ENCODE measurements at places on chromosomes 11 and 22.

- no peak for DNase-seq
These were observed 43.3 kb upstream of the MMP7 start for GRCh38 chr11:102573851-102574250.

DNA sequence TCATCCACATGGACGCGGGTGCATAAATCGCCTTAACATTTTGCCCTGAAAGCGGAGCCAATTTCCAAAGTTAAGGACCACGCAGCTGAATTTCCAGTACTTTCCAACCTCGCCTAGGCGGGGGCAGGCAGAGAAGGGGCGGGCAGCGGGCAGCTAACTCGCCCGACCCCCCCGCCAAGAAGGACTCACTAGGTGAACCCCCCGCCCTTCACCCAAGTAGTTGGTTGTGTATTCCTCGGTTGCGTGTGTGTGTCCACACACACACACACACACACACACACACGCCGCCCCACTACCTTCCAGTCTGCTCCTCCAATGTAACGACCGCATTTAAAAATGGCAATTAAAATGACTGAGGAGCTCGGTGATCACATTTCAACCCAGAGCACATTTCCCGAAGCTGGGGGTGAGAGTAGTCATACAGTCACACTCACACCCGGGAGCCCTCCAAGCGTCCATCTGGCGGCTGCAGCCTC, 1.4 kb downstream of the TENM4 start:
- DNase-seq: no peak

GRCh38 chr11:59556917-59557348, 45.6 kb downstream of the OR4D9 start:
- DNase-seq: no peak

DNA sequence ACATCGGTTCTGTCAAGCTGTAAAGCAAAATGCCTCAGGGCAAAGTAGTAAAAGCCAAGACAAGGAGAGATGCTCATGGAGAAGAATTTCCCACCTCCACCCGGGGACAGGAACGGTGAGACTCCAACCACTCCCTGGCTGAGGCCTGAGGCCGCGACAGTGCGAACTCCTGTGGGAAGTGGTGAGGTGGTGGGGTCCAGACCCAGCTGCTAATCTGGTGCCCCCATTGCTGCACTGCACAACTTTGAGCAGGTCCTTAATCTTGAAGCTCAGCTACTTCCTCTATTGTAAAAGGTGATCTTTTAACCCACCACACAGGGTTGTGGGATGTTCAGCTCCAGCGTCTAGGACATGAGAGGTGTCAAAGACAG, 83.9 kb downstream of the ZC3H12C start:
- DNase-seq: no peak

- DNase-seq: no peak
These were observed 56.7 kb upstream of the RAB38 start for GRCh38 chr11:88231894-88232482.

DNA sequence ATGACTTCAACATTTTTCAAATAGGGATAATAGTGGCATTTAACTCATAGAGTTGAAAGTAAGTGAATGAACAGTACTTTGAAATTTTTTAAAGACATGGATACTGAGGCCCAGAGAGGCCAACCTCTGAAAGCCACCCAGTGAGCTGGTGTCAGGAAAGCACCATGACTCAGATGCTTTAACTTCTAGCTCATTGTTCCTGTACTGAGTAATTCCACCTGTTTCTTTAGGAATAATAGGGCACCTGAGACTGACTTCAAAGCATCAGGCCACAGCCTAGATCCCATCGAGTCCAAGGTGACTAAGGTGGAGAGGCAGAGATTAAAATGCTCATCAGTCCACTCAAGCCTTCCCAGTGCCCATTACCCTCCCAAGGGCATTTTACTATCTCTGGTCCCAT, 491.8 kb upstream of the TENM4 start:
- no peak for DNase-seq

GRCh38 chr11:119109843-119110242, 2.7 kb downstream of the C2CD2L start:
- no peak for DNase-seq

DNA sequence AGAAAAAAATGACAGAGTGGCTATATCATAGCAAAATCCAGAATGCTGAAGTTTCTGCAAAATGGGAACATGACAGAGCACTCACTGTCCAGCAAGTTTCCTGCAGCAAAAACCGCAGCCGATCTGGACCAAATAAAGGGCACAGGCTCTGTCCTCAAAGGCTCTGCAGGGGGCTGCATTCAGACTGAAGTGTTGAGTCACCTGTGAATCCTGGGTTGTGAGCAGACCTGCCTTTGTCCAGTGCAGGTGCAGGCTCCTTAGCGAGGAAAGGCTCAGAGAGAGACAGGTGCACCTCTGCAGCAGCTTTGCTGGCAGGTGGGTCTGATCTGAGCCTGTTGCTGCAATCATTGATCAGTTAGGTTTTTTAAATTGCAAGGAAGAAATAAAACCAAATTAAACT, 29.3 kb upstream of the NFAM1 start:
- DNase-seq: no peak

DNA sequence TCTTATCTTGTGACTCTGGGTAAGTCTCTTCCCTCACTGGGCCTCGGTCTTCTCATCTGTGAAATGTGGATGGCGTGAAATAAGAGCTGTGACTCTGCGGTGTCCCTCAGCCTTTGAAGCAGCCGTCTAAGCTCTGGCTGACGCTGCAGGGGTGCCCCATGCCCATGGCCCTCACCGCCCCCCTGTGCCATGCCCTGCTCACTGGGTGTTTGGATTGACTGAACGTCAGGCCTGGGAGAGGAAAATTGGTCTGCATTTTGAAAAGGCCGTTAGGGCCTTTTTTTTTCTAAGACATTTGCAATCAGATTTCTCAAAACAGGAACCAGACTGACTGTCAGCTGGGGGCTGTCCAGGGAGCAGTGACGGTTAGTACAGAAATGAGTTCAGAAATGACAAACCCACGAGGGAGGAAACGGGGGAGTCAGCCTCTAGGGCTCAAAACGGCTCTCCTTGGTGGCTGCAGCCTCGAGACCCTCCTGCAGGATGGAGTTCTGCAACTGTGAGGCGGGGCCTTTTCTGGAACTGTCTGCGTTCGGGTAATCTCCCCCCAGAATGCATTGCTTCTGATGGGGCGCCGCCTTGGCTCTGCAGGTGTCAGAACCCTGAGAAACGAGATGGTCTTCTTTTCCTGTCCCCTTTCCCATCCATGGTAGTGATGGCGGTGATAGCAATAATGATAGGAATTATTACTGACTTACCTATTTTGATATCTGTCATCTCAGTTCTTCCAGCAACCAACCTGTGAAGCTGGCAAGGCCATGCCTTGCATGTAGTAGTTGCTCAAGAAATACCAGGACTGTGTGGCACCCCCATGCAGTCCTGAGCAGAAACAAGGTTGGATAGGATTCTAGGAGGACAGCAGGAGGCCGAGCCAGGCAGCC, 2.0 kb downstream of the GRK2 start:
- DNase-seq: no peak

DNA sequence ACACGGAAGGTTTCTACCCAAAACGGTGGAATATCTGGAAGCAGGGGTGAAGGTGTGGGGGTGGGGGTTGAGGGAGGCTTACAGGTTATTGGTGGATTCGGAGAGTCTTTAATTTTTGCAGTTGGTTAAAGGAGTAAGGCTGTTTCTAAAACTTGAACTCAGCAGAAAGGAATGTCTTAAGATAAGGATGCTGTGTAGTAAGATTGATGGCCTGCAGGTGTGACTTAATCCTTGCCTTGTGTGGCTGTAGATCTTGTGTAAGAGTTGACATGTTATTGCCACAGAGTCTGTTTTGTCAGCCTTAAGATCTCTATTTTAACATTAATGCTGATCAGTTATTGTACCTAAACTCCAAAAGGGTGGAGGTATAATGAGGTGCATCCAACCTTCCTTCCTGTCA, 16.4 kb upstream of the OR6M1 start:
- DNase-seq: no peak

GRCh38 chr22:47059701-47060161, 297.3 kb downstream of the TBC1D22A start:
- DNase-seq: no peak

DNA sequence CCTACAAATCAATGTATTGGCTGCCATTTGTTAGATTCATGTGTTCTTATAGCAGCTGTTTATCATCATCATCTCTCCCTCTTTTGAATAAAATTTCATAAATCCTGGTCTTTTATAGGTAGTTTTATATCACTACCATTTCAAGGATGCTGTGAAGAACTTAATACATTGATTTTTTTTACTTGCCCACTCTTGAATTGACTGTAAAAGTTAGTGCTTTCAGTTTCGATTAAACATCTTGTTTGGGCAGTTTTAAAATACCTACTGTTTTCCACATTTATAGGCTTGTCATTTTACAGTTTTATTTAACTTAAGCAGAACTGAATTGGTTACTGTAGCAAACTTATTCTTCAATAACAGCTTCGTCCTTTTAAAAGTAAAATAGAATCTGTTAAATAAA, 59.5 kb downstream of the TTC17 start:
- no peak for DNase-seq

- DNase-seq: no peak
These were observed 724.2 kb downstream of the BRD1 start for GRCh38 chr22:49103314-49104059.

DNA sequence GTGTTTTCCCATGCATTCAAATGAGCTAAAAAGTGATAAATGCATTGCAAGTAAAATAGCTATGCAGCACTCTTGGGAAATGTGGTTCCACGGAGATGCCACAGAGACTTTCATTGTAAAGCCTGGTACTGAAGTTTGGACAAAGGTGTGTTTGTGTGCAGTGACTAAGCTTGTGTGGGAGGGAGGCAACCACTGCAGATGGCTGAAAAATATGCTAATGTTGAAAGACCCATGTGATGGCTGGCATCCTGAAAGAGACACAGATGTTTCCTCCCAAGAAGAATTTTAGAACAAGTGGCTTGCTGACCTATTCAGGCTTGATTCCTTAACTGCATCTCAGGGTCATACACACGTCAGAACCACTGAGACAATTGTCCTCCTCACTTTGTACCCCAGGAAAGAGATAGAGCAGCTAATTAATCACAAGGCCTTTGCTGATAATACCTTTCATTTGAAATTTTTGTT, 73.8 kb downstream of the FAM76B start:
- no peak for DNase-seq

- DNase-seq: no peak
These were observed 893 bp downstream of the SLC36A4 start for GRCh38 chr11:93196816-93197379.

GRCh38 chr11:122655527-122656072, at the start of gene UBASH3B:
TSS of gene UBASH3B (plus strand) at chr11:122655722. CDS start at chr11:122656050, 328 bp downstream.
- DNase-seq: peak; percentile 44

DNA sequence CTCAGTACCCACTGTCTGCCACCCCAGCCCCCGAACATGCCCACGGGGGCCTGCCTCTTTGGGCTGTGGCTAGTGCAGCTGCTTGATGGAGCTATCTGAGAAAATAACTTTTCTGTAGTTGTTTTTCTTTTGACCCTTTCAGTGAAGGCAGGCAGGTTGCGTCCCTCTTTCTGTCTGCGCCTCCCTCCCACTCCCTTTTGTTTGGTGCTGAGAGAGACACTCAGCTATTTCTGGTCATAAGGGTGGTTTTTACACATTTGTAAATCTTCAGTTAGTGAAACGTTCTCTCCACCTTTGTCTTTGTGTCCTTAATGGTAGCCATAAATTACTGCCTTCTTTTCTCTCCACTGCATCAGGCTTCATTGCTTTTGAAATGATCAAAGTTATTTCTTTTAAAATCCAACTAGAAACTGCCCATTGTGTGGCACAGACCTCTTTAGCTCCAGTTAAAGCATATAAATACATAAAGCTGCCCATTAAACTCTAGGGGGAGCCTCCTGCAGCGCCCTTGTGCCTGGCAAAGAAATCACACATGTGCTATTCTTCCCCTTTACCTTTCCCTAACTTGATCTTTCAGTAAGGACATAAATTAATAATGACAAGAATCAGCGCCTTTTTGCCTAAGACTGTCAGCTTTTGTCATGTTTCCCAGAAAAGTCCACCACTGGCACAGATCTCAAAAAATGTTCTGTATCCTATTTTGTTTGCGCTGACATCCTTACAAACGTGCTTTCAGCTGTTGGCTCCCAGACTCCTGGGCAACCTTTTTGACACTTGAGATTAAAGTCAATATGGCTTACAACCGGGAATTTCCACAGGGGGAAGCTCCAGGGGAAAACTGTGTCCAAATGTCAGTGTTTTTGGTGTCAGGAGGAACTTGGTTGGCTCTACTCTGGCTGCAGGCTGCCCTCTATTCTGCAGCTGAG, 1.7 kb upstream of the SCUBE2 start:
- DNase-seq: no peak

DNA sequence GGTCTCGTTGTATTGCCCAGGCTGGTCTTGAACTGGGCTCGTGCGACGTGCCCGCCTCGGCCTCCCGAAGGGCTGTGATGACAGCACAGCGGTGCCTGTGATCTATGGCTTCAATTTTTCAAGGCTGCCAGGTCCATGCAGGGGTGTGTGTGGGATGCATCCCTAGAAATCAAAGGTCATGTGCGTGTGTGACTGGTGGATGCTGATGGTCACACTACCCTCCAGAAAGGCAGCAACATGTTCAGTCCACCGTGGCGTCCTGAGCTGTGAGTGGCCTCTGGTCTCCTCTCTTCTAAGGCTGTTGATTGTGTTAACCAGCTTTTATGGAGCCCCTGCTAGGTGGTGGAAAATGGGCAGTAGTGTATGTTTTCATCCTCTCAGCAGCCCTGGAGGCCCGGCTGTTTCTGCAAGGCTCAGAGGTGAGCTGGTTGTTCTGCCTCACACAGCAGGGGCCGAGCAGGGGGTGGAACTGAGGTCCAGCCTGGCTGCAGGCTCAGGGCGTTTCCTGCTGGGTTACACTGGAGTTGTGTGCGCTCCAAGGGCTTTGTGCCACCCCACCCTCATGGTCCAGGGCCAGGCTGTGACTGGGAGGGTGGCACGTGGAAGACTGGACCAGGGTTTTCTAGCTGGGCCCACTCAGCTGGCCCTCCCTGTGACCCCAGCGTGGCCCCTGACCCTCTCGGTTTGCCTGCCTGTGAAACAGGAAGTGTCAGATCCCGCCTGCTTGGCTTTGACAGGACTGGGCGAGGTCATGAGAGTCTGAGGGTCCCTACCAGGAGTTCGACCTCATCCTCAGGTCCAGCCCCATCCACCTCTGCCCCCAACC, 7.7 kb downstream of the BIK start:
- no peak for DNase-seq

- no peak for DNase-seq
These were observed 74.7 kb downstream of the MPPED2 start for GRCh38 chr11:30511408-30511807.

DNA sequence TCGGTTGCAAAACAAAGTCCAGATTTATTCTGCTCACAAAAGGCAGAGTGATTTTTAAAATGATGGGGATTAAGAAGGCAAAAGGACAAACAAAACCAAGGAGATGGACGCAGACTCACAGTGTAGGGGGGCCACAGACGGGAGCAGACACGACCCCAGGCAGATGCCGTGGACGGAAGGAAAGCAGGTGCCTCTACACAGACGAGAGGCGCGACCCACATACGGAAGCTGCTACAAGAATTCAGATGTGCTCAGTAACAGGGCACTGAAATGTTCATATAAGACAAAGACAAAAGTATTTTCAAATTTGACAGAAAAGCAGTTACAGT, 148.9 kb downstream of the BRD1 start:
- no peak for DNase-seq

GRCh38 chr11:25218036-25218435, 721.2 kb downstream of the LUZP2 start:
- no peak for DNase-seq

All from GM04503 (cell line).